ENCODE measurements at places on chromosomes 5 and 9.

- peak; percentile 84 for DNase-seq
Observed at GRCh38 chr5:143826951-143827444, 15.0 kb downstream of the HMHB1 start.

DNA sequence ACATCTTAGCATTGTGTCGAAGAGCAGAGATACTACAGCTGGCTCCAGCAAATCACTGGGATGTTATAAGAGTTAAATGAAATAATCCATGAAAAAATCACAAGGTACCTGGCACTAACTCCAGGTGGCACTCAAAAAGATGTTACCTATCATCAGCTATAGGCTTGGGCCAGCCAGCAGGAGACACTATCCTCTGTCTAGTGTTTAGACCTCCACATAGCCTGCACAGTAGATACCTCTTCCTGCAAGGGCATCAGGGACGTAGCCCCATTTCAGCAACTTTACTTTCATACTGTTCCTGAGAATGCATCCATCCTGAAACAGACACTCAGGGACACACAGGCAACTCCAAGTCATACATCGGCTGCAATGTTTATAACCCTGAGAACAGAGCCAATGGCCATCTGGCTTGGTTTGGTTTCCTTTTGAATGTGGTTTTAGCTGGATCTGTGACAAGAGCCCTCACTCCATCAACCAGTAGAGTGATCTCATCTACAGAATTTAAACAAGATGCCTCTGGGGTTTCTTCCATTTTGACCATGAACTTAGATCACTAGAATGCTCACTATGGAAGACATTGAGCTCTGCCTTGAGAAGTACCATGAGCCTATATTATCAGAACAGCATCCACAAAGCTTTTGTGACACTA lies 69.9 kb downstream of the TLE1 start:
- no peak for DNase-seq

- DNase-seq: no peak
Observed at GRCh38 chr5:83374547-83374946, 97.0 kb upstream of the VCAN start.

- no peak for DNase-seq
Observed at GRCh38 chr5:164818445-164818844, 1313.0 kb downstream of the MAT2B start.

- DNase-seq: no peak
Observed at GRCh38 chr9:134412298-134412711, 86.0 kb downstream of the RXRA start.

DNA sequence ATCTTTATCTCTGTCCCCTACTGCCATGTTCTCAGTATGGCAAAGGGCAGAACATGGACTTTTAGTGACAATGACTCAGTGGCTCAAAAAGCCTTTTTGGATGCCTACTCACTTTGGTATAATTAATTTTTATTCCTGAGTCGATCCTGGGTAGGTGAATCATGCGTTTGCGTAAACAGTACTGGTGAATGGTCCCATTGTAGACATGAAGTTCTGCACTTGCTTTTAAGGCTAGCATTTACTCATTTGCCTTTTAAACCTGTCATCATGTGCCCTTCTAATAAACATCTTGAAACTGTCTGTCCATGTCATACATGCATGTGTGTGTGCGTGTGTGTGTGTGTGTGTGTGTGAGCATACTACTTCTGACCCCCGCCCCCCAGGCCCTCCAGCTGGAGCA lies 223.0 kb downstream of the AUH start:
- DNase-seq: no peak

GRCh38 chr9:79111653-79112052 lies 460.1 kb upstream of the TLE4 start:
- DNase-seq: no peak

- DNase-seq: no peak
Observed at GRCh38 chr9:36820392-36820861, 213.6 kb downstream of the PAX5 start.

- no peak for DNase-seq
Observed at GRCh38 chr9:127574072-127574993, 37.7 kb upstream of the STXBP1 start.

DNA sequence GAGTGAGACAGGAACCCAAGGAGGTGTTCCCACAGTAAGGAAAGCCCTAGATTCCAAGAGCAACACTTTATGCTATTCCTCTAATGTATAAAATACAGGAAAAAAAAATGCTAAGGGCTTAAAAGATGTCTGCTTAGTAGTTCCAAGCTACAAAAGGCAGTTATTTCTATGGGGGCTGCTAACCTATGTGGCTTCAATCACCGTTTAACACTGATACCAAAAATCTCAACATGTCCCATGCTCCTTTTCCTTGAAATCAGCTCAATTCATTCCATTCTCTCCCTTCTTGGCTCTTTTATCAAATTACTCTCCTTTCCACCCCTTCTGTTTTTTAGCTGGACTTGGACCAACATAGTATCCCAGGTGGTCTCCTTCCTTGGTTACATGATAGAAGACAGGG lies 20.6 kb downstream of the CCNH start:
- DNase-seq: no peak

- no peak for DNase-seq
Observed at GRCh38 chr9:114006155-114006550, 71.9 kb downstream of the AMBP start.

- DNase-seq: no peak
Observed at GRCh38 chr5:74457876-74458275, 182.7 kb downstream of the ENC1 start.

- DNase-seq: no peak
Observed at GRCh38 chr5:96729156-96729555, 67.0 kb downstream of the CAST start.

DNA sequence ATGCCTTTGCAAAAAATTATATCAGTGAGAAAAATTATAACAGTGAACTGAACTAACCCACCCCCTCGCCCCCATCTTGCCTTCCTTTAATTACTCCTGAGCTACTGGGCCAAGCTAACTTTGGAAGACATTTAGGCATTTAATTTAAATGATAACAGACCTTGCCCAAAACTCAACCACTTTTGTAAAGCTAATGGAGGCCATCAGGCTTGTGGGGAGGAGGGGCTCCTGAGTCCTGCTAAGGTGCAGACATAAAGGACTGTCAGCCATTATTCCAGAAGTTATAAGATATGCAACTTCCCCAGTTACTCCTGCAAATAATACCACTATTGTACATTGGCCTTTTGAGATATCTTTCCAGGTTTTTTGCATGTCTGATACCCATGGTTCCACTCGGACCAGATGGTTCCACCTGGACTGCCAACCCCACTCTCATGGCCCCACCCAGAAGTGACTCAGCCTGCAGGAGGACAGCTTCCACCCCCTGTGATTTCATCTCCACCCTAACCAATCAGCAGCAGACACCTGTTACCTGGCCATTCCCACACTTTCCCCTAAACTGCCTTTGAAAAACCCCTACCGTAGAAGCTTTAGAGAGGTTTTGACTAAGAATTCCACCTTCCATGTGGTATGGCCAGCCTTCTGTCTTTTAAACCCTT lies 805.4 kb upstream of the CDH6 start:
- no peak for DNase-seq

DNA sequence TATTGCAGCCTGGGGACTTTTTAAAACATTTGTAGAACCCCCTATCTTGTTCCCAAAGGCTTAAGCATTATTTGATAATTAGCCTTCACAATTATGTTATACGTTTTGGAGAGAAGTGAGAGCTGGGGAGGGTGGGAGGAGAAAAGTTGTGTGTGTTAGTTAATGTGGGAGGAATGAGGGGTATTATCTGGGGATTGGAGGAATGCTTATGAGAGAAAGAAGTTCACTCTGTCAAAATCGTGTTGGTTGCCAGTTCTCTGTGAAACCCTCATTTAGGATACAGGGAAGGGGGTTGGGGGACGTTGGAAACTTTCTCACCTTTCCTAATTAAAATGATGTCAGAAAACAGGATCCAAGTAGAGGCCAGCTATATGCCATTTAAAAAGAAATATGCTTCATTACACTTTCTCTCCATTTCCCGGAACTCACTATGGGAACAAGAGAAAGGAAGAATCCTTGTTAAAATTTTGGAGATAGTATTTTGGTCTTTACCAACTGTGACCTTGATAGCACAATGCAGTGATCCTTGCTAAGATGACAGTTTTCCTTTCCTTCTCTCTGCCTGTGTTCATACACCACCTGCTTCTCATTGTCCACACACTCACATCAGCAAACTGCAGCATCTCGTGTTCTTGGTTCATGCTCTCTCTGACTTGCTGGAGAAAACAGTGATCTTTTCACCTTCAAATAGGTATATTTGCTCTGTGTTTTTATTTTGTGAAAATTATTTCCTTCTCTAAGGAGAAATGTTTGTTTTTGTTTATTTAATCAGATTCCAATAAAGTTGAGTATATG lies 336.7 kb upstream of the CLINT1 start:
- DNase-seq: no peak

DNA sequence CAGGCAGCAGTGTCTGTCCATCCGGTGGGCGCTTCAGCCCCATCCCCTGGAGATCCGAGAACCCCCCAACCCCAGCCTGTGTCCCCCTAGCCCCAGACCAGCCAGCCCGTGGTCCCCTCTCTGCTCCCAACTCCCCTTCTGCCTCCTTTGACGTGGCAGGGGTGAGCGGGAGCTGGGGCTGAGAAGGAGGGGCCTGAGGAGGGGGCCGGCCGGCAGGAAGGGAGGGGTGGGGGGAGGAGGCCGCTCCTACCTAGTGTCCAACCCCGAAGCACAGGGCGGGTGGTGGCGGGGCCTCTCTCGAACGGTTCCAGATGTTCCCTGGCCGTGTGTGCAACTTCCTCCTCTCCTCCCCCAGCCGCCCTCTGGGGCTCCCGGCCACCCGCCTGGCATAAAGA lies 31.0 kb downstream of the GOLGA2 start:
- DNase-seq: no peak

GRCh38 chr9:125659954-125660353 lies 47.1 kb downstream of the MAPKAP1 start:
- no peak for DNase-seq

DNA sequence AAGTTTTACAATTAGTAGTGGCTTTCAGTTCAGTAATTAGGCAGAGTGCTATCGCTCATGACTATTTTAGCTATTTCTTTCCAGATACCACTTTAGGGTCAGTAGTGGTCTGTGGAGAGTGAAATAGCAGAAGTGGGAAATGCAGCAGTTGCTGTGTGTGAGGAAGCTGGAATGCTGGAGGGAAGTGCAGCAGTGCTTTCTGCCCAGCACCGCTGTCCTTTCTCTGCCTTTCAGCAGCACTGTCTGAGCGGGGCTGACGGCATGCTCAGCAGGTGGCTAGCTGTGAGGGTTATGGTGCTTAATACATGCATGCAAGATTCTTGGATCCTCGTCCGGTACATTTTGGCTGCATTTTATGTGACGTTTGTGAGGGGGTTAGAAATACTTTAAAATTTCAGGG lies 213.9 kb downstream of the PBX3 start:
- no peak for DNase-seq

DNA sequence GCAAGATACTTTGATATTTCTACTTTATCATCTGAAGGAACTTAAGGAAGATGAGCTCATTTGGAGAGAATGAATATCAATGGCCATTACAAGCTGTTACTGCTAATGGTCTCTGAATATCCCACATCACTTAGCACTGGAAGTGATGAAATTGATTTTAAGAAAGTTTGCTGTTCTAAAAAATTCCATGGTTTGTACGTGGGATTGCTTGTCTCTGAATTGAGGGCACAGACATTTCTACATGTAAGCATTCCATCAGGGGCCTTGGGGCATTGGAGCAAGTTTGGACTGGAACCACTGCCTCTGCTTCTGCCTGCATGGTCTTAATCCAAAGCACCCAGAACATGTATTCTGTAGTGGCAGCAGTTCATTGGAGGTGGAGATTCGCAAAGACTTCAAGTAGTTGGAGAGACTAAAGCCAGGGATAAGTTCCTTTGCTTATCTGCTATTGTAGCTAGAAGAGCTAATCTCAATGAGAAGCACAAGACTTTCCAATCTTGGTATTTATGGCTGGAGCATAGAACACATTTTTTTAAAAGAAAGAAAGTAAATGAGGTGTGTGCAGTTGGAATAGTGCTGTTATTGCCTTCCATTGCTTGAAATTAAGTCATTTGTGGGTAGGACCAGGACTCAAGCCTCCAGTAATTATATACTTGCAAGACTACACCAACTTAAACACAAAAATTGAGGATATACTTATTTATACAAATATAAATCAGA lies 424.2 kb downstream of the SPATA31D1 start:
- DNase-seq: no peak

GRCh38 chr5:14476786-14477435 lies 104.7 kb upstream of the OTULINL start:
- DNase-seq: no peak

DNA sequence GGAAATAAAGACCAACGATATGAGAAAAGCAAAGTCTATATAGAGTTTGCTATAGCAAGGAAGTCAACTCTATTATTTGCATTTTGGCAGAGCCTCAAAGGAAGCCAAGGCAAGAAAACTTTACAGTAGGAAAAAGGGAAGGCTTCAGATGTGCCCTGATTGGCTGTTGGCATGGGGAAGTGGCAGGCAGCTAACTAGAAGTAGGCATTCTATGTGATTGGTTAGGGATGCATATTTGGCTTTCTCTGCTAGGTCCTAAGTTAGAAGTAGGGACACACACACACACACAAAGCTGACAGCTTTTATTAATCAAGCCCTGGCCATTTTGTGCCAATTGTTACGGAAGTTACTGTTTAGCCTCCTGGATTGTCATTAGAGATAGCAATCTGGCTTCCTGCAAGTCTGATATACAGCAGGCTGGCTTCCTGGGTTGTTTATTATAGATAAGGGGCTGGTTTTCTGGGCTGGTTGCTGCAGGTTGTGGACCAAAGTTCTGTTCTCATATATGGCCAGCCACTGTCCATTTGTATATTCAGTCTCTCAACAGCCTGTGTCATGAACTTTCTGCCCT lies 308.1 kb upstream of the GRAMD2B start:
- no peak for DNase-seq

DNA sequence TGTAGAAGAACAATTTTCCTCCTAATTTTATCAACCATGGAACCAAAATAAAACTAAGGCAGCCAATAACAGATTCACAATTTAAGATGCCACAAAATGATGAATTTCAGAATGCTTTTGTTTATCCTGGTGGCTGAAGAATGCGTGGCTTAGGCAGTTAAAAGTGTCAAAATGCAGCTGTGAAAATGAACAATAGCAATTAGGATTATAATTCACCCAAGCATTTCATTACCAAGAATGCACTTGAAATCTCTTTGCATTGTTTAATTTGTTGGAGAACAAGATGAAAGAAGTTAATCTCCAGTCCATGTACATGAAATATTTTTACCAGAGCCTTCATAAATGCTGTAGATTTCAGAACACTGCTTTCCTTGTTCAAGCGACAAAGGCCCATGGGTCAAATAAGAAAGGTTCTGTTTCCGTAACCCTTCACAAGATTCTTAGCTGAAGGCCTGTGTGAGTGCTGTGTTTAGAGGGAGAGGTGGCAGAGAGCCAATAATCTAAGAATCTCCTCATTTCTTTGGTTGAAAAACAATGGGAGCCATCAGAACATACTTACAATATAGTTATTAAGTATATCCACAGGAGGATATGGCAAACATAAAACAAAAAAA lies 39.3 kb downstream of the CLINT1 start:
- no peak for DNase-seq

- DNase-seq: no peak
Observed at GRCh38 chr5:36630201-36631145, 24.1 kb downstream of the SLC1A3 start.

All from GM12864 (cell line).